ENCODE measurements at places on chromosomes 3 and 15.

DNA sequence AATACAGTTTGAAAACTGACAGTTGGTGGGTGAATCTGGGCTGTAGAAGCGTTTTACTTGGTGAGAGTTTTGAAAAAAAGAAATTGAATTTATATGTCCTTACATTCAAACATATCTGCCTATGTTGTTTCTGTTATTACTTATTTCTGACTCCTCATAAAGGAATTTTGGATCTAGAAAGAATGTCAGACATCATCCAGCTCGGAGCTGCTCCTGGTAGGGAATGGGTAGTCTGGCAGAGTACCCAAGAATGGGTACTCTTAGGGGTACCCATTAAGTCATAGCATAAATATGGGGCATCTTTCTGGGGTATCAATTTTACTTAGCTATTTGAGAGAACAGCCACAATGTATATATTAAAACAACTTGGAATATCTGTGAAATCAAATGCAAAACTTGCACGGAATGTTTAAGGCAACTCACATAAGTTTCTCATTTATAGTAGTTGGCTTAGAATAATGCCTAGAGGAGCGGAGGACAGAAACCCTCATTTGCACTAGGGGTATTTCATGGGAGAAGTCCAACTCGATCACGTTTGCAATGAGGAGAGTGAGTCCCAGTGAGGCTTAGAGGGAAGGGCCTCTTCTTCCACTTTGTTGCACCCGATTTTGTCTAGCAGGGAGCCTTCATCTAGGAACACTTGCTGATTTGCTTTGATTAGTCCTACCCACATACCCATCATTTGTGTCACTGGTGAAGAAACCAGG is 2.4 kb upstream of the LARP6 start:
- peak; percentile 27 for DNase-seq

DNA sequence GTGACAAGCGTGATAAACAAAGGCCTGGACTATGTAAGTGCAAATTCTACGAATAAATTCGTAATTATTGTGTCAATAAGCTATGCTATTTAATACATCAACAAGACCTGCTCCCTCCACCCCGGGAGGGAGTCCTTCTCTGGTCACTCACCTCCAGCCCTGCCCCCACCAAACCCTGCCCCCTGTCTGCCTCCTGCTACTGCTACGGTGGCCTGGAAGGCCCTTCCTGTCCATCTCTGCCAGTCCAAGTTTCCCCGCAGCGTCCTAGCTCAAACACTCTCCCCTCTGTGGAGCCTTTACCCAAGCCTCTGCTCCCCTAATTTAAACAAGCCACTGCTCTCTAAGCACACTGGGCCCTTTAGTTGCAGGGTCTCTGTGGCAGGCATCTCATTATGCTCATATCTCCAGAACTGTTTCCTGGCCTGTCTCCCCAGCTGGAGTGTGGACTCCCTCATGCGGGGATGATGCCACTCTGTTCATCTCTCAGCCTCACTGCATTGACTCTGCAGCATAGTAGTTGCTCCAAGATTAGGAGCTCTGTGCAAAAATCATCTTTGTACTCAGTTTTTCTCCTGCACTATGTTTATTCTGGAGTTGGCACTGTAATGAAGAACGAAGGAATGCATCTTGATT is 241.2 kb downstream of the NTRK3 start:
- DNase-seq = no peak

DNA sequence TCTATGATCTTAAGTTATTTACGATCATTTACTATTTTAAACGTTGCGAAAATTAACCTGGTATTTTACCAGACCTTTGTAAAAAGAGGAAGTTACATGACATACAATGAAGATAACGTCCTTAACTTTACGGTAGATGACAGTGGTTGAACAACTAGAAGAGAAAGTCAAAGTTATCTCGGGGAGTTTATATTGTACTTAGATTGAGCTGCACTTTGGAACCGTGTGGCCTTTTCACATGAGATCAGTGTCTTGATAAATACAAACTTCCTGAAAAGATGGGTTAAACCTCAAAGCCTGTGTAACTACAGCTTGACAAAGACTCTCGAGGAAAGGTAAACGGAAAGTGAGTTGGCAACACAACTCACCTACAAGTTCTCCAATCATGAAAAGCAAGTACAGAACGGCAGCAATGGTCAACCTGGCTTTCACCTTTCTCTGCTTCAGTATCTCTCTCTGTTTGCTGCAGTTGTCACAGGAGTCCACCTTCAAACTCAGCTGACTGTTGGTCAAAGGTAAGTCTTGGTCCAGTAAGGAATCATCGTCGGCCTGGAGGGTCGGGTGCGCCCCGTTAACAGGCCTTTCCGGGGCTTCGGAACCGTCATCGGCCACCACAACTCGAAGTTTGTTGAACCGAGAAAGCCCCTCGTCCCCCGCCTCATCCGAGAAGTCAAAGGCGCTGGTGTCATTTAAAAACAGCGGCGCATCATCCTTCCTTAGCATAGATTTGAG is 793 bp downstream of the SLC30A4 start:
- peak; percentile 24 for DNase-seq

- DNase-seq = peak; percentile 54
Measured at GRCh38 chr15:48627260-48627940, 18.1 kb downstream of the FBN1 start.

DNA sequence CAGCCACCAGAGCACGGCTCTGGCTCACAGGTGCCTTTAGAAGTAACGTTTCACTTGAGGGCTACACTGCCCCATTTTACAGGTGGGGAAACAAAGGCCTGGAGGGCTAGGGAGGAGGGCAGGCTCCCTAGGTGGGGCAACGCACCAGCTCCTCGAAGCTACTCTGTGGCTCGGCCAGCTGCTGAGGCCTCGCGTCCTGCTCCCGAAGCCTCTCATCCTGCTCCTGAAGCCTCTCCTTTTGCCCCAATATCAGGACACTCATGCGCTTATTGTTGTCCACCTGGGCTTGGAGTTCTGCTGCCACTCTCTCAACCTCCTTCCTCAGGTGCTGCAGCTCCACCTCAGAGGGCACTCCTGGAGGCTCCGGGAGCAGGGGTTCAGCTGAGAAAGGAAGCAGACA is 28.2 kb upstream of the OR4F6 start:
- DNase-seq = no peak

GRCh38 chr3:189531271-189531670 is 99.9 kb upstream of the TP63 start:
- DNase-seq = no peak

DNA sequence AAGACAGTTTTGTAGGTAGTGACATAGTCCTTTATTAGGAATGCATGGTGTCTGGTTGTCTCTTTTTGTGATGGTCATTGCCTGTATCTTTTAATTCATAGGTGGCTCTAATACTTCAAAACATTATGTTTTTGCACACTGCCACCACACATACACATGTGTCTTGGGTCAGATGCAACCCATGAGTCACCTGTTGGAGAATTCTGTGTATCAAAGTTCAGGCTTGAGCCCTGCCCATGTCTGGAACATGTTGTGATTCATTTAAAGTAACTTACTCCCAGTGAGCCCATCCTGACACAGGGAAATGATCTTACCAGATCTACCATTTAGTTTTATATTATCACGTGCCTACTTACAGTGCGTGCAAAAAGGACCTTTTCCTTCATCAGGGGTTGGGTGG is 142.7 kb downstream of the GHSR start:
- DNase-seq = no peak

DNA sequence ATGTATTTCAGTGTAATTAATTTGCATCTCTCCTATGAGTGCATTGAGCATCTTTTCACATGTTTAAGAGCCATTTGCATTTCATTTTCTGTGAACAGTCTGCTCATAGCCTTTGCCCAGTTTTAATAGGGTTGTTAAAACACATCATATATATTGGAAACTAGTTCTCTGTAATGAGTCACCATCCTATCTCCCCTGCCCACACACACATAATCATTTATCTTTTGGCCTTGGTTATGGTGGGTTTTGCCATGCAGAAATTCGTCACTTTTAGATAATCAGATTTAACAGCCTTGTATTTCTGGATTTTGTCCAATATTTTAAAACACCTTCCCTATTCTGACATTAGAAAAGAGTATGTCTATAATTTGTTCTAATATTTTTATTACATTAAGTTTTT is 11.9 kb upstream of the CHRM5 start:
- DNase-seq = no peak

DNA sequence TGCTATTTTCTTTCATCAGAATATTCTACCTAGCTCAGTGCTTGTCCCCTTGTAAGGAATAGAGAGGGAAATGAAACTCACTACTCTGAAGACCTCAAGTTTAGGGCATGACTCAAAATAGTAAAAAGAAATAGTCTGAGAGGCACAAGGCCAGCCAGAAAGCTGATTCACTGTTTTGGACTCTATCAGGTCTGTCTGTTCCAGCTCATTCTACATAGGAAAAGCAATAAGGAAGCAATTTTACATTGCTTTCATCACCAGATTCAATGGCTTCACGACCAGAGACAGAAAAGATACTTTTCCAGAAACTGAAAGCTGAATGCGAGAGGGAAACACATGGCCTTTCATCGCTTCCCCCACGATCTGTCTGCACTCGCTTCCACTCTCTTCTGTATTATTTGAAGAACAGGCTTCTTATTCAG is 276.0 kb downstream of the GBE1 start:
- DNase-seq = peak; percentile 41

GRCh38 chr3:149509526-149509925 is 35.0 kb downstream of the TM4SF4 start:
- DNase-seq = no peak

DNA sequence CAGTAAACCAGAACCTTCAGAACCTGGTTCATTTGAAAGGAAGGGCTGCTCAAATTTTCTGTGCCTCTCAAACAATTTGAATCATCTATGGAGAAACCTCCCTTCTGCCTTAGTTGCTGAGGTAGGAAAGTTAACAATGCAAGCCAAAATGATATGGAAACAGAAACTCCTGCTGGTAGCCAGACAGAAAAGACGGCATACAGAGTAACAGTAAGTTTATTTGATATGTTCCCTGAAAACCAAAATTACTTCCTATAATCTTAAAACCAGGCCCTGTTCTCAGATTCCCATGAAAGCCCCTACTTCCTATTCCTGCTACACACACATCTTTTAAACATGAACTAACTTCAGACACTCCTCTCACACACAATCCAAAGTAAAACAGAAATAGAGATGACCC is 86.2 kb downstream of the TBC1D5 start:
- no peak for DNase-seq

- no peak for DNase-seq
Measured at GRCh38 chr3:69553888-69554287, 168.0 kb upstream of the FRMD4B start.

DNA sequence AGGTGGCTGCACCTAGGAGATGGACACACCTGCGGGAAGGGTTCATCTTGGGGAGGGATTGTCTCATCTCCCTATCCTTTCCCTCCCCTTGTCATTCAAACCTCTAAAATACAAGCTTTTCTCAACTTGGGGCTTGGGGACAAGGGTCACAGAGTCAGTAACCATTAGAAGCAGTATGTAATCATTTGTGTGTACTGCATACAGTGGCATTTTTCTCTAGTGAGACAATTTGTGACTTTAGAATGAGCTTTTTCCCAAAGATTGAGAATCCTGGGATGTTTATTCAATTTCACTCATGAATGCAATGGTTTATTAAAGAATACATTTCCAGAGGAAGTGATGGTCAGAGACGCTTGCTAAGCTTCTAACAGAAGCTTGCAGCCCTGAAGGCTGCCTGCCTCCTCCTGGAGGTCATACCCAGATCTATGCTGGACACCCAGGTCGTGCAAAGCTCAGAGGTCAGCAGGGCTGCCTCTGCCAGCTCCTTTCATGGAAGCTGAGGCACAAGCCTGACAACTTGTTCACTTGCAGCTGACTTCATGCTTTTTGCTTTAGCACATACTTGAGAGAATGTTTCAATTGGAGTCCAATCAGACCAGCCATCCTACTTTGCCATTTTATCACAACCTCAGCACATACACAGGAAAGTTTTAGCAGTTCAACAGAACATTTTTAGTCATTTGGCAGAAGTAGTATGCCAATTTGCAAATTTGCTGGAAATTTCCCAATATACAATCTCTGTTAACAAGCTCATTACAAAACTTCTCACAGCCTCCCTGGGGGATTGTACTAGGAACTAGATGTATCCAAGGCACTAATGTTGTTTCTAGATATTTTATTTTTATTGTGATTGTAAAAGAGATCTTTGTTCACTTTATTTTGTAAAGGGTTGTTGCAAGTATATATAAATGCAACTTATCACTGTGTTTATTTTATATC is 25.6 kb upstream of the ALDH1L1 start:
- no peak for DNase-seq

GRCh38 chr3:49610666-49611280 is 56.5 kb downstream of the BSN start:
- DNase-seq = no peak

GRCh38 chr15:72382146-72382545 is 6.3 kb upstream of the HEXA start:
- DNase-seq = no peak

DNA sequence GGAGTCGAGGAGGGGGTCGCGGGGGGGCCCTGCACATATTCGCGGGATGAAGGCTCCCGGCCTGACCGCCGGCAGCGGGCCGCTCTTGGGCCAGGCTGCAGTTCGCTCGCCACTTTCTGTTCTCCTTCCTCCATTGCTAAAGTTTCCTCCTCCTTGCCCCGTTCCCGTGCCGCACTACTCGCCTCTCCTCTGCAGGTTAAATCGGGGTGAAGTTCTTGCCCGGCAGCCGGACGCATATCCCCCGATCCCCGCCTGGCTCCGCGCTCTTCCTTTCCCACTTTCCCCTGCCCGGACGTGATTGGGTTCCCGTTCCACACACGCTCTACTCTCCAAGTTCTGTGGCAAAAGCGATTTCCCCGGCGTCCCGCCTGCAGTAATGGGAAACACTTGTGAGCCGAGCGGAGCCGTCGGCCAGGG is 556 bp downstream of the CRYBG3 start:
- DNase-seq = peak; percentile 75

GRCh38 chr15:44722011-44722410 is 10.7 kb downstream of the B2M start:
- DNase-seq = no peak

DNA sequence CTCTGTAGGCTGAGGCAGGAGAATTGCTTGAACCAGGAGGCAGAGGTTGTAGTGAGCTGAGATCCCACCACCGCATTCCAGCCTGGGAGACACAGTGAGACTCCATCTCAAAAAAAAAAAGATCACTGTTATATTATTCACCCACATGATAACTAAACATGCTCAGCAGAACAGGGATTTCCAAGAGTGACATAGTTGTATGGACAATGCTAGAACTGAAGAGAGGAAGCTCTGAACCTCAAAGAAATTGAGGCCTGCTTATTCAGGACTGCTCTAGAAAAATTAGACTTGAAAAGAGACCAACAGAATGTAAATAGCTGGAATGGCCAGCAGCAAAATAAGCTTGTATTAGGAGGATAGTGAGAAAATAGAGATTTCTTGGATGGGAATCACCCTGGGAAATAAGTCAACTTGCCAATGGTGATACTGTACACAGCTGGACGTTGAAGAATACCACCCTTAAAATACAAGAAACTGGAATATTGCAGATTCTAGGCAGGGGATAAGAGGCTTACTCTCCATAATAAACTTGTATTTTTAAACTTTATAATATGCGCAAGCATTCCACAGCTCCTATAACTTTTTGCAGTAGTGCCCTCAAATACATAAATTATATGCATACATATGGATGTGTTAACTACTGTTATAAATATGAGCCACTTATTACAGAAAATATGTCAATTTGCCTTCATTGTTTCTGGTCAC is 28.2 kb downstream of the PIK3CB start:
- no peak for DNase-seq

- DNase-seq = no peak
Measured at GRCh38 chr15:70375006-70375431, 277.3 kb upstream of the TLE3 start.
